ENCODE measurements at places on chromosomes 2 and 18.

- no peak for DNase-seq
Measured at GRCh38 chr2:64655873-64656272, 2.2 kb upstream of the SERTAD2 start.

DNA sequence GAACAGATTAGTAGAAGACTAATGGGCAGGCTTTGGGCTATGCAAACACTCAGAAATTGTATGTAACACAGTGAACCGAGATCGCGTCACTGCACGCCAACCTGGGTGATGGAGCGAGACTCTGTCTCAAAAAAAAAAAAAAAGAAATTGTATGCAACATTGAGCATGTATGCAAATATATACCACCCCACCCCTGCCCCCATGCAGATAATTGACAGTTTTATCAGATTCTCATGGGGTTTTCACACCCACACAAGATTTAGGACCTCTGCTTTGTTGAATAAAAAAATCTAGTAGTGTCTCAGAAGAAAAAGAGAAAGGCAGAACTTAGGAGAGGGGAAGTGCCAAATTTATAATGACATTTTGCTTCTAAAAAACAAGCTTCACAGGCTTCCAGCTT is 131.6 kb upstream of the FN1 start:
- DNase-seq = no peak

DNA sequence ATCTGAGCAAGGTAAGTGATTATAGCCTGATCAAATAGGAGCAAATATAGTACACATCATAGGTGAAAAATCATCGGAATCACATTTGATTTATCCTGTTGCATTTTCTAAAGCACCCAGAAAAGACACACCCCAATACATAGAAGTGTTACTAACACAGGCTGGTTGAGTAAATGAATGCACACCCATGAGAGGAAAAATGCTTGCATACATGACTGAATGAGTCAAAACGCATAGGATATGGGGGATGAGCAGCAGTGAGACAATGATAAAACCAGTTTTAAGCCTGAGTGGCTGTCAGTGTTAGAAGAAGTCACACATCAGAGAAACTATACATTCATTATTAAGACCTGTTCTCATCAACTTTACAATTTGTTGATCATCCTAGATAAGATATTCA is 449.6 kb upstream of the CDH20 start:
- DNase-seq = no peak

GRCh38 chr2:239758279-239758877 is 266.8 kb downstream of the NDUFA10 start:
- DNase-seq = no peak

- DNase-seq = no peak
Measured at GRCh38 chr2:149612122-149612521, 24.5 kb upstream of the MMADHC start.

GRCh38 chr2:239390546-239391285 is 10.1 kb downstream of the HDAC4 start:
- no peak for DNase-seq

GRCh38 chr2:20188851-20189250 is 36.1 kb downstream of the SDC1 start:
- no peak for DNase-seq

- DNase-seq = no peak
Measured at GRCh38 chr2:111202266-111203040, 81.7 kb downstream of the BCL2L11 start.

DNA sequence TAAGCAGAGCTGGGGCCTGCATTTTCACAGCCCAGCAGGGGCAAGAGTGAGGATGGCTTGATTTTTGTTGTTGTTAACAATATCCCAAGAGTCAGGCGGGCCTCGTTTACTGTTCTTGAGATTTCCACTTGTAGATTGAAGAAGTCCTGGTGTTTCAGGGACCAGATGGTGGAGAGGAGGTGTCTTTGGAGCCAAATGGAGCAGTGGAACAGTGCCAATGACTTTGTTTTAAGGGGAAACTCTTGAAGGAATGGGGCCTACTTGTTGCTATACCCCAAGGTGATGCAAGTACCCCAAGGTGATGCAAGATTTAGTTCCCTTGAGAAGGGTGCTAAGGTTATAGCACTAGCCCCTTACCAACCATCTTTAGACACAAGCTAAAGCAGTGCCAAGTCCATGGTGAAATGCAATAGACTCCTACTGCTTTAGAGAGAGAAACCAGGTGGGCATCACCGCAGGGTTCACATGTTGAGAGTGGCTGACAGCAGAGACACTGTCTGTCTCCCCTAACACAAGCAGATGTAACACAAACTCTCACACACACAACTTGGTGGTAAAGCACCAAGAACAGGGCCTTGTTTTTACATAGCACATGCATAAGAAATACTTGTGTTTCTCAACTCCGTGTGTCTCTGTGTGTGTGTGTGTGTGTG is 44.0 kb downstream of the HK2 start:
- DNase-seq = no peak

- DNase-seq = no peak
Measured at GRCh38 chr2:240527153-240527750, 30.5 kb downstream of the ANKMY1 start.

- DNase-seq = no peak
Measured at GRCh38 chr18:25990473-25990872, 99.9 kb downstream of the SS18 start.

- no peak for DNase-seq
Measured at GRCh38 chr2:2107627-2108026, 223.4 kb downstream of the MYT1L start.

DNA sequence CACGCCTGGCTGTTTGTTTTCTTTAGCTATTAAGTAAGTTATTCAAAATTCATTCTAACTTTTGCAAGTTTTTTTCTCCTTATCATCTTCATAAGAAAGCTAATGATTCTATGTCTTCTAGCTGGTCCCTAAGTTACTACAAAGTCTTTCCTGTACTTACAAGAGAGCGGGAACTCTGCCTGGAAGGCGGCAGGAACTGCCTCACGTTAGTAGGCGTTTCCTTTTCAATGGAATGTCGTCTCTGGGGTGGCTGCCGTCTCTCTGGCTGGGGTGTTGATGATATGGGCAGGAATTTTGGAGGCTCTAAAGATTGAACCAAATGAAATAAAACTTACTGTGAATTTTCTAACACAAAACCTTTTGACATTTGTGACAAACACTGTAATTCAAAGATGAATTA is 55.5 kb downstream of the PRELID3A start:
- DNase-seq = no peak

- DNase-seq = no peak
Measured at GRCh38 chr2:179441551-179441950, 176.9 kb upstream of the SESTD1 start.

DNA sequence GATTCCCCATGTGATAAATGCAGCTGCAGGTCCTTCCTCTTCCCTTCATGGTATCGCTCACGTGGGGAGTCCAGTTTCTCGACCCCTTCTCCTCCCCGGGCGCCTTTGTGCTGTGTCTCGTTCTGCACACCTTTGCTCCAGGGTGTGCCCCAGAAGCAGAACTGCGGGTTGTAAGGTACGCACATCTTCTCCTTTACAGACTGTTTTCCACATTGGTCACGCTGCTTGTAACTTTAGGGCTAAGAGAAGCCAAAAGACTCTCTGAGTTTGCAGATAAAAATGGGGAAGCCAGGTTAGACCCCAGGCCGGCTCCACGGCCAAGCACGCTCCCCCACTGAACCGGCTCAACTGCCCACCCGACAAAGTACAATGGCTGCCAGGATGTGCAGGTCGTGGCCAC is 45.9 kb upstream of the TFCP2L1 start:
- no peak for DNase-seq

- DNase-seq = peak; percentile 64
Measured at GRCh38 chr2:119231975-119232665, 8.5 kb downstream of the STEAP3 start.

- no peak for DNase-seq
Measured at GRCh38 chr2:143452817-143453451, 323.7 kb downstream of the ARHGAP15 start.

DNA sequence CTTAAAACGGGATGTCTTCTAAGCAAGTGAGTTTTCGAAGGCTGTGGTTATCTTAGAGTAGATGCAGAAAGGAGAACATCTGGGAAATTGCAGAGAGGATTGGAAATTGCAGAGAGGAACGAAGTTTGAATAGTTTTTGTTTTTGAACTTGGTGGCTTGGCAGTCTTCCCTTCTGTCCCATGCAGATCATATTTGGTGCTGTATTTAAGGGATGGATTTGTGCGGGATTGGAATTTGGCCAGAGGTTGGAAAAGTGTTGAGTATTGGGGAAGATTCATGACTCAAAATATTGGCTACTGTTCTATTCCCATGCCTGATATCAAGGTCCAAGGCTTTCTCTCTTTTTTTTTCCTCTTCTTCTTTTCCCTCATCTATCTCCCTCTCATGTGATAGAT is 18.2 kb downstream of the PTPRM start:
- no peak for DNase-seq

DNA sequence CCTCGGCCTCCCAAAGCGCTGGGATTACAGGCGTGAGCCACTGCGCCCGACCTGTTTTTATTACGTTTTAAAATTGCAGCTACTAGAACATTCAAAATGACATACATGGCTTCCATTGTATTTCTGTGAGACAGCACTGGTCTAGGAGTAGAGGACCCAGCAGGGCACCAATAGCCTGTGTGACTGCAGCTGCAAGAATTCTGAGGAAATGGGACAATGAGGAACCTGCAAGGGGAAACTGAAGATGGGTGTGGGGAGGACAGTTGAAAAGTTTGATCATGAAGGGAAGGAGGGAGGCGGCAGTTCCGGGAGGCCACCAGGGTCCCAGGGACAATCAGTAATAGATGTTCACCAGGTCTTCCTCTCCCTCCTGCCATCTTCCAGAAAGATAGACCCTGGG is 13.9 kb upstream of the DNPEP start:
- no peak for DNase-seq

- DNase-seq = no peak
Measured at GRCh38 chr18:4283746-4284291, 171.3 kb downstream of the DLGAP1 start.

DNA sequence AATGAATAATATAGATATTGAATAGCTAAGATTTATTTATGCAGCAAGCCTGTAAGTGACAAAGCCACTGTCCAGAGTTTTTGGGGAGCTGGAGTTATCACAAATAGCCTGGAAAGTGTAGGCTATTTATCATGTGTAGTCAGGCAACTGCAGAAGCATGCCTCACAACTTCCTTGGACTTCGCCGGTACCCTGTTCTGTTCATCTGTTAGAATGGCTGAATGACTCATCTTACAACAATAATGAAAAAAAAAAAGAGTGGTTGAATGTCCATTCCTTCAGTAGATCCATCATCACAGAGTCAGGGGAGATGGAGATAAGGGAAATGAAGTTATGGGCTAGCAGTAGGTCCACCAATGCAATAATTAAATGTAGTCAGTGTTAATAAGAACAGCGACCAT is 24.0 kb upstream of the ATP5MC3 start:
- DNase-seq = peak; percentile 31

DNA sequence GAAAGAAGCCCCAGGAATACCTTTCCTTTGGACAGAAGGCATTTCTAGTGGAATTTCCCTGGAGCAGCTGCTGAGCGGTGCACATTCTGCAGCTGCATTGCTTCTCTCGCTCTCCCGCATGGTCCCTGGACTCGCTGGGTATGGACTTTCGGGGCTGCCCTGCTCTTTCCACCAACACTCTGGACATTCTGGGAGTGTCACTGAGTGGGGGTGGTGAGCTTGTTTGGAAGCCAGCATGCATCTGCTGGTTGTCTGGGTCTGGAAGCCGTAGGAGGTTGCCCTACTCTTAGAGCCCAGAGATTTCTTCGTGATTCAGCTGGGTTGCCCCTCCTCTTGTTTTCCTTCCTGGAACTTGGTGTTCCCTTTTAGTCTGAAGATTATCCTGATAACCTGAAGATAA is 52.6 kb downstream of the TWIST2 start:
- no peak for DNase-seq

DNA sequence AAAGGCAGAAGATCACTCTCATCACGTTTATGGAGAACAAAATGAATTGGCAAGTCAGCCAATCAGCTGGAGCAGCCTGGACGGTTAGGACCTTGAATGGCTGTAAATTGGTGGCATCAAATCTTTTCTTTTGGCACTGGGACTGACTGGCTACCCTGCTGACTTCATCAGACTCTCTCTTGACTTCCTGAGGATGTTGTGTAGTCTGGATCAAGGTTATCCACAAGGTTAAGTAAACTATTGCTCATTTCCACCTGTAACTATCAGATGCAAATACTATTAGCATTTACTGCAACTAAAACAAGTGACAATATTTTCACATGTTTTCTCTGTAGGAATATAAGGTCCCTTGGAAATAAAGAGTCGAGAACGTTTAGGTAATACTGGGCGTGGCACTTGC is 134.3 kb upstream of the RASGRP3 start:
- DNase-seq = no peak

- no peak for DNase-seq
Measured at GRCh38 chr2:135555311-135555710, 24.0 kb downstream of the R3HDM1 start.

DNA sequence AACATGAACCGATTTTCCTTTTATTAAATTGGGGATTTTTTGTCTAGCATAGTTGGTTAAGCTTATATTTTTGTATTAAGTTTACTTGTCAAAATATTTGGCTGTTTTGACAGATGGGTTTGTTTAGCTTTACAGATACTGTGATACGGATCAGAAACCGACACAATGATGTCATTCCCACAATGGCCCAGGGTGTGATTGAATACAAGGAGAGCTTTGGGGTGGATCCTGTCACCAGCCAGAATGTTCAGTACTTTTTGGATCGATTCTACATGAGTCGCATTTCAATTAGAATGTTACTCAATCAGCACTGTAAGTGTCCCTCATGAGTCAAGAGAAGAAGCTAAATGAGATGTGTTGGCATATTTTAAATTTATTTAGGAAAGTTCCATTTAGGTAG is 8.5 kb downstream of the PDK1 start:
- DNase-seq = no peak

- DNase-seq = no peak
Measured at GRCh38 chr18:6878556-6879297, 149.2 kb downstream of the ARHGAP28 start.

GRCh38 chr2:42881732-42882131 is 89.3 kb upstream of the HAAO start:
- peak; percentile 64 for DNase-seq

- no peak for DNase-seq
Measured at GRCh38 chr2:237896956-237897355, 37.5 kb downstream of the RAMP1 start.

GRCh38 chr2:200128296-200128695 is 172.9 kb downstream of the MAIP1 start:
- no peak for DNase-seq

GRCh38 chr2:228600265-228600664 is 418.8 kb upstream of the SPHKAP start:
- peak; percentile 56 for DNase-seq

- DNase-seq = no peak
Measured at GRCh38 chr2:54619660-54620231, 103.7 kb upstream of the EML6 start.

DNA sequence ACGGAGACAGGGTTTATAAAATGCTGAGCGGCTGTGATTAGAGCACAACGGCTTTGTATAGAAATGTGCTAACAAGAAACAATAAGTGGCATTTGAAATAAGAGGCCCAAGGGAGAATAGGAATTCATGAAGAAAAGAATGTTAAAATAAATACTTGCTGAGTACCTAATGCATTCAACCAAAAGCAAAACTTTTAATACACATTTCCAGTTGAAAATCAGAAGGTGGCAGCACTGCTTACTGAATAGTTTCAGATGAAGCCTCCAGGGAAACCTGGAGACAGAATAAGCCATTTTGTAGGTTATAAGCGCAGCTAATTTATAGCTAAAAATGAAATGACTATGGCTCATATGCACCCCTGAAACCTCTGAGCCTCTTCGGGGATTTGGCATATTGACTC is 286.6 kb downstream of the DPP10 start:
- DNase-seq = no peak

Data from RCC 7860 (cell line).